ENCODE measurements at places on chromosomes 5 and 9.

- peak; percentile 21 for DNase-seq
These were observed at the start of gene PHAX for GRCh38 chr5:126600631-126601511. Gene PHAX (plus strand): TSS chr5:126600947. CDS start chr5:126600963, 16 bp downstream.

DNA sequence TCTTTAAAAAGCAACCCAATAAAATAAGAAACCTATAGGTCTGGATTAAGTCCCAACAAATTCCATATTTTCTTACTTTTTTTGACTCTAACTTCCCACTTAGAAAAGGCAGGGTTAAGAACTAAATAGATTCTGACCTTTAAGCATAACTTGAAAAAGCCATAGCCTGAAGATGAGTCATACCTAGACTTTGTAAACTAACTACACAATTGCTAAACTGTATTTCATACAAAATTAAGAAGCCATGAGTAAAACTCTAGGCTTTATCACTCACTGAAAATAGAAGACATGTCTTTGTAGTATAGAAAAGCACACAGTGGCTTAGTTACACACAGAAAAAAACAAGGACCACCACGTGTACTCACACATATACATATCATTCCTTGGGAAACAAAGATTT, 51.5 kb downstream of the MLLT3 start:
- DNase-seq, result no peak

DNA sequence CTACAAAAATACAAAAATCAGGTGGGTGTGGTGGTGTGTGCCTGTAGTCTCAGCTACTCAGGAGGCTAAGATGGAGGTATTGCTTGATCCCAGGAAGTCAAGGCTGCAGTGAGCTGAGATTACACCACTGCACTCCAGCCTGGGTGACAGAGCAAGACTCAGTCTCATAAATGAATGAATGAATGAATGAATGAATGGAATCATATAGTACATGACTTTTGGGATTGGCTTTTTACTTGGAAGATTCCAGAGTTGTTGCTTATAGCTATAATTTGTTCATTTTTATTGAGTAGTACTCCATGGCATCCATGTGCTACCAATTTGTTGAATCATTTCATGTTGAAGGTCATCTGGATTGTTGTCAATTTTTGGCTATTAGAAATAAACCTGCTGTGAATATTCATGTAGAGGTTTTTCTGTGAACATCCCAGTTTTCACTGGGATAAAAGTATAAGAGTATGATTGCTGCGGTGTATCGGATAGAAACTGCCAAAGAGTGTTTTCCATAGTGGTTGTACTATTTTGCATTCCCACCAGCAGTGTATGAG, 19.9 kb downstream of the ERBIN start:
- DNase-seq, result no peak

- no peak for DNase-seq
These were observed 1.6 kb downstream of the ANXA6 start for GRCh38 chr5:151155775-151156506.
